ENCODE measurements at places on chromosomes 11 and 22. TPM values are rescaled to one million over a fixed set of nuclear protein-coding genes. Genes with fewer than 3 reads are reported as not detected.

Gene MARK2
- 6.3 TPM for total RNA-seq

Gene KCNE3
- 18.1 TPM for total RNA-seq

Gene RAG2
- not detected for total RNA-seq

Gene APOBEC3F
- total RNA-seq = 5.5 TPM

Gene OR8K3
- total RNA-seq = not detected

Gene ANO9
- total RNA-seq = not detected

Gene KCTD14
- 0.28 TPM for total RNA-seq

Gene ELP4
- total RNA-seq = 12.2 TPM

Gene SPI1
- not detected for total RNA-seq

Gene OR52N4
- not detected for total RNA-seq

Gene ZNF215
- 3.1 TPM for total RNA-seq

Data from smooth muscle cell of bladder (primary cell).